WTC11 (cell line): ENCODE measurements at places on chromosomes 13 and 19. TPM values are rescaled to one million over a fixed set of nuclear protein-coding genes. Genes with fewer than 3 reads are reported as not detected.

RASGRP4 gene
- 2.5 to 4.1 TPM (median 3.4 TPM) in 3 replicates for total RNA-seq

EDNRB gene
- total RNA-seq = 55.8 to 142 TPM (median 142 TPM) in 3 replicates

CDKN2D gene
- total RNA-seq = 2.1 to 3.3 TPM (median 2.5 TPM) in 3 replicates

KCNN1 gene
- 15.3 to 18.0 TPM (median 17.2 TPM) in 3 replicates for total RNA-seq

NDFIP2 gene
- 23.1 to 28.1 TPM (median 26.6 TPM) in 3 replicates for total RNA-seq

DAND5 gene
- total RNA-seq = 0.18 to 0.23 TPM (median 0.22 TPM) in 3 replicates

ZAR1L gene
- total RNA-seq = 0.25 to 0.48 TPM (median 0.33 TPM) in 3 replicates

NLRP11 gene
- not detected in 3 replicates for total RNA-seq

FXYD3 gene
- total RNA-seq = 1.0 to 1.8 TPM (median 1.2 TPM) in 3 replicates

NKPD1 gene
- 0.57 to 1.1 TPM (median 0.76 TPM) in 3 replicates for total RNA-seq

SRRM5 gene
- total RNA-seq = 0.34 to 0.44 TPM (median 0.42 TPM) in 3 replicates

- H3K27me3 ChIP-seq = no peaks in the 10 kb centered on the region
- H3K36me3 ChIP-seq = peaks cover 25% of the 10 kb centered on the region
- H3K27ac ChIP-seq = no peak overlapping the region
Observed at GRCh38 chr13:20988909-20989655, 72.3 kb downstream of the LATS2 start.

DNA sequence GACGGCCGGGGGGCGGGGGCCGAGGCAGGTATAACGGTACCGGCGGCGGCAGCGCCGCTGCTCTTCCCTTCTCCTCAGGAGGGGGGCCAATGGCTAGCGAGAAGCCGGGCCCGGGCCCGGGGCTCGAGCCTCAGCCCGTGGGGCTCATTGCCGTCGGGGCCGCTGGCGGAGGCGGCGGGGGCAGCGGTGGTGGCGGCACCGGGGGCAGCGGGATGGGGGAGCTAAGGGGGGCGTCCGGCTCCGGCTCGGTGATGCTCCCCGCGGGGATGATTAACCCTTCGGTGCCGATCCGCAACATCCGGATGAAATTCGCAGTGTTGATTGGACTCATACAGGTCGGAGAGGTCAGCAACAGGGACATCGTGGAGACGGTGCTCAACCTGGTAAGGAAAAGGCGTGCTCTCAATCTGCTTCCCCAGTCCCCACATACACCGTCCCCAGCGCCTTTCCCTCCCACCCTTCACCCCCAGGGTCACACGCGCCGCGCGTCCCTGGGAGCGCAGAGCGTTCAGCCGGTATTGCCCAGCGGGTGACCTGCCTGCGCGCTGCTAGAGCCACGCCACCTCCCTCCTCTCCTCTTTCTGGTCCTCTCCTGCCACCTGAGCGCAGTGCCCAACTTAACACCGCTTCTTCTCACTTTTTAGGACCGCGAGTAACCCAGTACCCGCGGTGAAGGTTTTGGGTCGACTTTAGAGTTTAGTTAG is 814 bp downstream of the NBEA start:
- peak overlapping the region; percentile 83 for H3K4me3 ChIP-seq
- DNase-seq = peak; percentile 61
- H3K27me3 ChIP-seq = no peaks in the 10 kb centered on the region
- no peak overlapping the region; the same call in 1 of the 2 replicates for H3K27ac ChIP-seq
- no peaks in the 10 kb centered on the region for H3K36me3 ChIP-seq
- H3K4me1 ChIP-seq = peaks cover 49% of the 10 kb centered on the region

GRCh38 chr13:106101201-106101600 is 434.3 kb downstream of the EFNB2 start:
- H3K27me3 ChIP-seq = no peaks in the 10 kb centered on the region
- peaks cover 71% of the 10 kb centered on the region for H3K4me1 ChIP-seq
- peak overlapping the region; percentile 79; the same call in 1 of the 2 replicates for H3K27ac ChIP-seq
- no peak for DNase-seq

- H3K27ac ChIP-seq = peak overlapping the region; percentile 72; the same call in 1 of the 2 replicates
- DNase-seq = peak; percentile 61
- peaks cover 19% of the 10 kb centered on the region for H3K4me1 ChIP-seq
- H3K36me3 ChIP-seq = peaks cover 11% of the 10 kb centered on the region
Observed at GRCh38 chr19:46021531-46022041, 1.3 kb downstream of the PGLYRP1 start.

- no peak for DNase-seq
- H3K27ac ChIP-seq = no peak overlapping the region
- H3K36me3 ChIP-seq = peaks cover 31% of the 10 kb centered on the region
- H3K4me1 ChIP-seq = peaks cover 8% of the 10 kb centered on the region; the same call in 1 of the 2 replicates
Observed at GRCh38 chr19:21698215-21698614, 69.2 kb downstream of the ZNF100 start.

DNA sequence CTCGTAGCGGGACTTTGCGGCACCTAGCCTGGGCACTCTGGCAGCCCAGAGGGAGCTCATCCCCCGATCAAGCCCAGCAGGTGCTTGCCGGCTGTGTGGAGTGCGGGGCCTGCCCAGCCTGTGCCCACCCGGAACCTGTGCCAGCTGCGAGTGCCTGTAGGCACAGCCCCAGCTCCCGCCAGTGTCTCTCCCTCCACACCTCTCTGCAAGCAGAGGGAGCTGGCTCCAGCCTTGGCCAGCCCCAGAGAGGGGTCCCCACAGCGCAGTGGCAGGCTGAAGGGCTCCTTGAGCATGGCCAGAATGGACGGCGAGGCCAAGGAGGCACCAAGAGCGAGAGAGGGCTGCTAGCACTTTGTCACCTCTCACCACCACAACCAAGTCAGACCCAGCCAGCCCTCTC is 55.5 kb upstream of the C1QTNF9B start:
- no peak for DNase-seq
- no peaks in the 10 kb centered on the region for H3K36me3 ChIP-seq
- no peak overlapping the region for H3K4me3 ChIP-seq
- H3K4me1 ChIP-seq = peaks cover 8% of the 10 kb centered on the region

DNA sequence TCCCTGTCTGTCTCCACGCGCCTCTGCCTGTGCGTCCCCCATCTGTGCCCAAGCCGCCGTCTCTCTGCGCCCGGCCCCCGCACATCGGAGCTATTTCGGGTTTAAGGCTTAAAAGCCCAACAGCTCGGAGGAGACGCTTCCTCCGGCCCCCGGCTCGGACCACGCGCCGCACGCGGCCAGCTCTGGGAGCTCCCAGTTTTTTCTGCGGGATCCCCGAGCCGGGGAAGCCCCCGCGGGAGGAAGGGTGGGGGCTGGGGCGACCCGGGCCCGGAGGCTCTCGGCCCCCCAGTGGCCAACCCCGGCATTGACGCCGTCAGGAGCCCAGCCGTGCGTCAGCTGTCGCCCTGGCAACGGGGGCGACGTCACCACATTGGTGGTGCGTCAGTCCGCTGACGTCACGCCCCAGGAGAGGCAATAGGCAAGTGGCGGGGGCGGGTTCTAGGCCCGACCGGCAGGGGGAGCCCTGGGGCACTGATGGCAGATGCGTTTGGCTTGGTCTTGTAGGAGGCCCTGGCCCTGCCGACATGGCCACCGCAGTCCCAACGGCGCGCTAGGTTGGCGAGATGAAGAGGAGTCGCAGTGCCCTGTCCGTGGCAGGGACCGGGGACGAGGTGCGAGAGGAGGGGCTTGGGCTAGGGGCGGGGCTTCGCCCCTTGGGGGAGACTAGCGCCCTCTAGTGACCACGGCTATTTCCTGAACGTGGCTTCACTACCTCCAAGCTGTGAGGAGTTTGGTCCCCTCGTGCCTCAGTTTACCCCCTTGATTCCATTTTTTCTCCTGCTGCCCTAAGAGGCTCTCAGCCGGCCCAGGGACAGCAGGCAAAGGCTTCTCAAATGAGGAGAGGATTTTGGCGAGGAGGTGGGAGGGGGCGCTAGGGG is 3.7 kb upstream of the PDE4A start:
- peaks cover 26% of the 10 kb centered on the region for H3K4me1 ChIP-seq
- H3K4me3 ChIP-seq = peak overlapping the region; percentile 72
- DNase-seq = peak; percentile 97
- peak overlapping the region; percentile 90 for H3K27ac ChIP-seq
- no peaks in the 10 kb centered on the region for H3K36me3 ChIP-seq
- H3K27me3 ChIP-seq = peaks cover 85% of the 10 kb centered on the region

GRCh38 chr13:28297341-28297740 is 159.0 kb downstream of the PAN3 start:
- DNase-seq = peak; percentile 61
- no peaks in the 10 kb centered on the region for H3K27me3 ChIP-seq
- peaks cover 79% of the 10 kb centered on the region for H3K4me1 ChIP-seq
- peaks cover 3% of the 10 kb centered on the region; the same call in 1 of the 2 replicates for H3K36me3 ChIP-seq

DNA sequence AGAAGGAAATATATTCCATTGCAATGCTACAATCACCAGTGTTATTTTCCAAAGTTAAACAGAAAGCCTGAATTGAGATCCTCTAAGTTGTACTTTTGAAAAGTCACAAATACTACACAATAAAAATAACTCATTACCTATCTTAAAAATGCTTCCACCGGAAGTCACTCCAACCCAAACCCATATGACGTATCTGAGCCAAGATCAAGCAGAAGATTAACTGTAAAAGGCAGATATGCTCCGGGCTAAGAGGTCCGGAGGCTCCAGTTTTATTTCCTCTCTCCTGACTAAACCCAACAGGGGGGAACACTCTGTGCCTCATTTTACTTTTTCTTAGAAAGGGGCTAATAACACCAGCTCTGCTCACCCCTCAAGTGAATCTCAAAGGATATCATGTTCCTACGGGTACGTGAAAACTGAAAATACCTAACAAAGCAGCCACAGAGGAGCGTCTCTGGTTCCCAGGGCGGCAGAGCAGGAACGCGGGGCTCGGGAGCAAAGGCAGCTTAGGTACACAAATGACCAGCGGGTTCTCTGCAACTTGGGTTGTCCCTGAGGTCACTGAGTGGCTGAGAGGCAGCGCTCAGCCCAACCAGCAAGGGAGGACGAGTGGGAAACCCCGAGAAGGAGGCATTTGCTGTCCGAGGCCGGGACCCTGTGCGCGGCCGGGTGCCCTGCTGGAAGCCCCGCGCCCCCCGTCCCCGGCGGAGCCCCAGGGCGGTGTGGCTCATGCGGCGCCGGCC is 750 bp downstream of the RAB20 start:
- H3K27ac ChIP-seq = no peak overlapping the region
- no peak for DNase-seq
- peaks cover 15% of the 10 kb centered on the region for H3K27me3 ChIP-seq

DNA sequence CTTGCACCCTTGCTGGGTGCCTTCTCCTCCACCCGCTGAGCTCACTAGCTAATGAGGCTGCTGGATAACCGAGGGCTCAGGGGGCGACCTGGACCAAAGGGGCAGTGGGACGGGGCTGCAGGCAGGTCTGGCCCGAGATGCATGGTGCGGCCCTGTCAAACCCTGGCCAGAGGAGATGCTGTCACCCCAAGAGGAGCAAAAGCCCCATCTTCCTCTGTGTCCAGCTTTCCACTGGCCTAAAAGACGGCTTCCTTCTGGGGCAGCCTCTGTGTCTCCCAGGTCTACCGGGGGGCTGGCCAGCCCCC is 261.8 kb downstream of the TBC1D4 start:
- no peak overlapping the region for H3K27ac ChIP-seq
- H3K27me3 ChIP-seq = peaks cover 4% of the 10 kb centered on the region; the same call in 1 of the 2 replicates
- no peak for DNase-seq
- H3K4me3 ChIP-seq = peak overlapping the region; percentile 65

GRCh38 chr19:16118489-16119033 is 6.9 kb downstream of the RAB8A start:
- H3K27me3 ChIP-seq = no peaks in the 10 kb centered on the region
- no peak overlapping the region for H3K27ac ChIP-seq
- no peaks in the 10 kb centered on the region for H3K4me1 ChIP-seq
- no peak for DNase-seq
